ENCODE measurements at places on chromosomes 11 and 22.

- DNase-seq = no peak
These were observed 46.7 kb downstream of the IGF2 start for GRCh38 chr11:2092464-2092910.

DNA sequence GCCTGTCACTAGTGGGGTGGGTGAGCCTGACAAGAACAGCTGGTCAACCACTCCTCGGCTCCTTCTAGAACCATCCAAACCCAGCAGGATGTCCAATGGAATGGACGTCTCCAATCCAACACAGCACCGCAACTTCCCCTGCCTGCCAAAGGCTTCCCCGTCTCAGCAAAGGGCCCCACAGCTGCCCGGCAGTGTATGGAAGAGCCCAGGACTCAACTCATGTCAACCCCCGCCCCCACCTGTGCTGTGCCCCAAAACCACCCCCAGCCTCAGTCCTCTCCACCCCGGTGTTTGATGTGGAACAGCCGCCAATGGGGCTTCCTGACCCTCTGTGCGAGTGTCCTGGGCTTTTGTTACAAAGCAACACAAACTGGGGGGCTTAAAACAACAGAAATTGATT is 223.8 kb downstream of the CTTN start:
- DNase-seq = no peak

- DNase-seq = no peak
These were observed 55.1 kb downstream of the NOX4 start for GRCh38 chr11:89436071-89436470.

- DNase-seq = no peak
These were observed 157.8 kb upstream of the GRK3 start for GRCh38 chr22:25406510-25407210.

DNA sequence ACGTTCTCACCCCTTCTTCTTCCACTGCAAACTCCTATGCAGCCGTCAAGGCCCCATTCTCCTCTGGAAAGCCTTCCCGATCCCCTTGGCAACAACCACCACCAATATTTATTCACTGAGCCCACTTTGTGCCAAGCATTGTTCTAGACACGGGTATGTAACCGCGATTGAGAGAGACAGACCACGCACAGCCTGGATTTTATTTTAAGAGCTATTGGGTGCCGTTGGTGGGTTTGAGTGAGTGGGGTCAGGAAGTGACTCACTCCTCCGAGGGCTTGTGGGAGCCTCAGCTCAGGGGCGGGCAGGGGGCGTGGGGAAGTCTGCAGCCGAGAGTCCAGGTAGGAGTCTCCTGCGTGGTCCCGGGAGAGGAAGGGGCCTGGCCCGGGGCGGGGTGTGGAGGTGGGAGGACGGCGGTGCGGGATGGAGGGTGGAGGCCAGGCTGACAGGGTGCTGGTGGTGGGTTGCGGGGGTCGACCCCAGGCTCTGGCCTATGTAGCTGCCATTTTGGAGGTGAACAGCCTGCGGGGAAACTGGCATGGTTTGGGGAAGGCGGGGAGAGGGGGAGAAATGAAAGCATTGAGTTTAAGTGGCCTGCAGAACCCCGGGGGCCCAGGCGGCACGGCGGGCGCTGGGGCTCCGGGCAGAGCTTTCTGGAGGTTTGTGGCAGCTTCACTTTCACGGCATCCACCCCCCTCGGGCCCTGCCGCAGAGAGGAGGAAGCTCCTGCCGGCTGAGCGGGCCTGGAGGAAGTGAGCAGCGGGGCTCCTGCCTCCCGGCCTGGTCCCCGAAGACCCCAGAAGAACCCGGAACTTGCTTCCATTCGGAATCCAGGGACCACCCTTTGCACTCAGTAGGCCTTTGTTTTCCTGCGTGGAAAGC is 547 bp downstream of the PARVG start:
- DNase-seq = peak; percentile 72
